ENCODE measurements at places on chromosomes 13 and 19. TPM values are rescaled to one million over a fixed set of nuclear protein-coding genes. Genes with fewer than 3 reads are reported as not detected.

GRCh38 chr19:41288673-41289530 lies 21.1 kb upstream of the CCDC97 start:
- peak overlapping the region; percentile 79 for H3K27ac ChIP-seq
- H3K27me3 ChIP-seq, result no peaks in the 10 kb centered on the region
- H3K4me1 ChIP-seq, result peaks cover 26% of the 10 kb centered on the region
- DNase-seq, result no peak

PLPP2 gene
- total RNA-seq, result 102 TPM

GRCh38 chr13:102402290-102402689 lies 442 bp upstream of the FGF14 start:
- peaks cover 18% of the 10 kb centered on the region for H3K4me1 ChIP-seq
- H3K4me3 ChIP-seq, result peak overlapping the region; percentile 83
- DNase-seq, result peak; percentile 78
- H3K27ac ChIP-seq, result peak overlapping the region; percentile 56
- peaks cover 54% of the 10 kb centered on the region for H3K27me3 ChIP-seq

RNF113B gene
- not detected for total RNA-seq

DNA sequence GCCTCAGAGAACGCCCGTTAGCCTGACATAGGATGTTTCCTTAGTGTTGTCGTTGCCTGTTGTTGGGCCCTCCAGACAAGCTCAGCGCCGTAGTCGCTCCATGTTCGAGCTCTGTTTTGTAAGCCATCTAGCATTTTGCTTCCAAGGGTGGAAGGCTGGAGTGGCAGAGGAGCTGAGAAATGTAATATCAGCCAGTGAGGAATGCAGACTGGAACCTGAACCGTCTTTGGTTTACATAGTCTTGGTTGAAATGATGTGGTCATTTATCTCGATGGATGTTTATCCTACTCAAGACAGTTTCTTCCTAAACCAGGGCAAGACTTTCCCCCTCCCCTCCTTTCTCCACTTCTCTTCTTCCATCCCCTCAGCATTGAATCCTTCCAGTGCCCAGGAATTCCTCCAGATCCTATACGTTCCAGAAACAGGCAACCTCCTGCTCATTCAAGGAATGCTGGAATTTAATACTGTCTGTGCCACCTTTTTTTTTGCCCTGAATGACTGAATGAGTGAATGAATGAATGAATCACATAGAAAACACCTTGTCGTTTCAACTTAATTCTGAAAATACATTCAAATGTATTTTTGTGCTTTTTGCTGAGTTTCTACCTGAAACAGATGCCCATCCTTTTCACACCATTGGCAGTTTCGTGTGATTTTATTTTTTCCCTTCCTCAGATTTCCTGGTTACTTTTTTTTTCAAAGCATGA lies 109.5 kb upstream of the MBNL2 start:
- no peaks in the 10 kb centered on the region for H3K36me3 ChIP-seq
- no peak overlapping the region for H3K4me3 ChIP-seq
- no peak for DNase-seq
- H3K4me1 ChIP-seq, result peaks cover 31% of the 10 kb centered on the region
- H3K27me3 ChIP-seq, result peaks cover 25% of the 10 kb centered on the region
